ENCODE measurements at places on chromosomes 6 and 20.

DNA sequence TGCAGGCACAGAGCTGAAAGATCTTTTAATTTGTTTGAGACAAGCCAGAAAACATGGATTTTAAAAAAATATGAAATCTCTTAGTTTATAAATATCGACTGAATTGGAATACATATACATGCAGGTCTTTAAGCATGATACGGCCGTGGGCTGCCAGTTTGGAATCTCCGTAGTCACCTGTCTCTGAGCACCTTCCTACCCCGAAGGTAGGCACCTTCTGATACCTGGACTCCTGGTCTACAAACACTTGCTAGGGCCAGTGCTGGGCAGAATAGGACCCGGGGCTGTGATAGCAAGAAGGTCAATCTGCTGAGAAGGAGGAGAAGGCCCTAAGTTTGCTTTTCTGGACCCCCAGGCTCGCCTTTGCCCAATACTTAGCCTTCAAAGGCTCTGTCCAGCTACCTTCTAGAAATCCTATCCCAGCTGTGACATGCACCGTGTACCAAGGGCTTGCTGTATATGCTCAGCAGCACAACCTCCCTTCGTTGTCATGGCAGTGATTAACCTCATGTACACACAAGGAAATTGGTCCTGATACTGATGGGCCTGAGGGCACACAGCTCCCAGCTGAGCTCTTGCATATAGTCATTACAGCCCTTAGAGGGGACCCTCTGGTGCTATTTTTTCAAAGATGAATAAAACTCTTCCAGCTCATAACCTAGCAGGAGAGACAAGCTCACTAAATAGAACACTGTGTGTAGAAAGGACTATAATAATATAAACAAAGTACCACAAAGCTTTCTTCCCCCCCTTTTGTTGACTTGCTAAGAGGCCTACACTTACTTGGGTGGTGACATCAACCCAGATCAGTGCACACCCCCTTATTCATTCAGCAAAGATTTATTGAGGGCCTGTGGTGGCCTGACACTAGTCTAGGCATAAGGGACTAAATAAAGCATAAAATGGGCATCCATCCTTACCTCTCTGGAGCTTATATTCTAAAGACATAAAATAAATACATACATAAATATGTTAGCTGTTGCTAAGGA lies 17.7 kb downstream of the SNPH start:
- DNase-seq = no peak

GRCh38 chr20:25188218-25188617 lies 7.3 kb upstream of the ENTPD6 start:
- DNase-seq = no peak

- DNase-seq = no peak
These were observed 2.3 kb downstream of the POFUT1 start for GRCh38 chr20:32209850-32210605.

GRCh38 chr6:86203044-86203443 lies 560.4 kb upstream of the SYNCRIP start:
- no peak for DNase-seq

DNA sequence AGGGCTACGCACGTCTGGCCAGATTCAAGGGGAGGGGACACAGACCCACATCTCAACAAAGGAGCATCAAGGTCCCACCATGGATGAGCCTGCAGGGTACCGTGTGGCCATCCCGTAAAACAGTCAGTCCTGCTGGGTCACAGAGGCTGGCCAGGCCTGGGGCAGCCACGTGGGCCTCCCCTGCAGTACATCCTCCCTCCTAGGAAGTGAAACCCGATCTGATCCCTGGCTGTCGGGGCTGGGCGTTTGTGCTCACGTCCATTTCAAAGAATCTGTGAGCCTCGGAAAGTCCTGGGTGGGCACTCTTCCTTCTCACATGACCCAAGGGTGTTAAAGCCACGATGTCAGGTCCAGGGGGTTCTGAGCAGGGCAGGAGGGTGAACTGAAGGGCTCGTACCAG lies 14.3 kb downstream of the SULF2 start:
- no peak for DNase-seq

DNA sequence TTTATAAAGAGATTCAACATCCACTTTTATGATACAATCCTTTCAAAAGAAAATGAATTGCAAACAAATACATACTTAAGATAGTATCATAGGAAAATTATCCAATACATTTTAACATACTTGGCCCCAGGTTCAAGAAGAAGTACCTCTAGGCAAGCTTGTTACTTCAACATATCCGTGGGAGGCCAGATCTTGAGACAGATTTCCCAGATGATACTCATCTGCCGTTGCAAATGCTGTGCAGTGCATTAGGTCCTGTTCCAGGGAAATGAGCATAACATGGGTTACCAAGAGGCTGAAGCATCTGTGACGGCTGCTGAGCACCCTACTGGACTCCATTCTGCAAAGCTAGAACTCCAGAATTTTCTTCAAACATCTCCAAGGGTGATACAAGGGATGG lies 15.6 kb downstream of the RMND1 start:
- DNase-seq = no peak

DNA sequence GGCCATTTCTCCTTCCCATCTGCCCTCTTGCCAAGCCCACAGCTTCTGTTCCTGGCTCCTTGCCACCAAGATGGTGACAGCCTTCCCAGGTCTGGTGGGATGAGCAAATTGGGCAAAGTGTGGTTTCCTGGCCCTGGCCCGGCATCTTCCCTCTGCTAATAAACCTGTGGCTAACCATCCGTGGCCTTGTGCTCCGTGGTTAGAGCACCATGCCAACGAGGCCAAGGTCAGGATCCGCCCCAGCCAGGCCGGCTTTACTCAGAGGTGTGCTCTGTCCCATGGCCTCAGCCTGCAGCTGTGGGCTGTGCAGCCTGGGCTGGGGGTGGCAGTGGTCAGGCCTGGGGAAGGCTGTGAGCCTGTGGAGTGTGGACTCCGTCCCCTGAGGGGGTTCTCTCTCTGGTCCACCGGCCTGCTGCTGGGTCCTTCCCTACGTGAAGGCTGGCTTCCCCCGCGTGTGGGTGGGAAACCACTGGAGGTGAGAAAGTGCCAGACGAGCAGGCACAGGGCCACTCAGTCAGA lies 117.4 kb downstream of the VEGFA start:
- DNase-seq = no peak

- no peak for DNase-seq
These were observed 43.0 kb downstream of the PRDM1 start for GRCh38 chr6:106128981-106129781.

DNA sequence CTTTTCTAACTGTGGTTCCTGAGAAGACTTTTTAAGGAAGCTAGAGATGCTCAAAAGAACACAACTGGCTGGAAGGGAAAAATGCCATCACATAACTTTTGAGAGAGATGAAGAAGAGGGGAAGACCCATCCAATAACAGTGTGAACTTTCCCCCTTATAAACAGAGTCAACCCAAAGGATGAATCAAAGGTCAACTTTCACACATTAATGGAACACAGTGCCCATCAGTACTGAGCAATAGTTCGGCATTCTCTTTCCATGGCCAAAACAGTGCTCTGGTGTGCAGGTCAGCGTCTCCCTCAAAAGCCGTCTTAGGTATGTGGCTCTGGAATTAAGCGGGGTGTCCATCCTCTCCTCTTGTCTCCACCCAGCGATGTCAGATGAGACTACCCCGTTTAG lies 130.4 kb downstream of the GJA10 start:
- DNase-seq = no peak

DNA sequence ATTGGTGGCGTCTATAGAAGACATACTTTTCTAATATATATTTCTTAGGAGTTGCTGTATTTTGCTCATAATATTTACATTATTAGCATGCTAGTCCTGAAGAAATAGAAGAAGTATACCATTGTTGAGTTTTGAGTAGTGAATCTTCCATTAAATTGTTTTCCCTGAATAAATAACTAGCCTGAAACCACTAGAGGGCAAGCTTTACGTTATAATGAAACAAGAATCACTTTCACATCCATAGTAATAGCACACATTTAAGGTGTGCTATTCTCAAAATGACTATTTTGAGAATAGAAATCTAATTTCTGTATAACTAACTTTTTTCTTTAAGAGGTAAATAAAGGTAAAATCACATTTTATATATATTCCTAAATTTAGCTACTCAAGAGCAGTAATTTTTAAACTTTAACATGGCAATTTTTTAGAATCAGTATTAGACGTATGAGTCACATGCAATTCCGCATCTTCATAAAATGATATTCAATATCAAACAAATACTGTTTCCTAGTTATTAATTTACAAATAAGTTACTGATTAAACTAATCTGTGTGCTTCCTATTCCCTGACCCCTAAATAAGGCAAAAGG lies 213.2 kb upstream of the MANEA start:
- no peak for DNase-seq

DNA sequence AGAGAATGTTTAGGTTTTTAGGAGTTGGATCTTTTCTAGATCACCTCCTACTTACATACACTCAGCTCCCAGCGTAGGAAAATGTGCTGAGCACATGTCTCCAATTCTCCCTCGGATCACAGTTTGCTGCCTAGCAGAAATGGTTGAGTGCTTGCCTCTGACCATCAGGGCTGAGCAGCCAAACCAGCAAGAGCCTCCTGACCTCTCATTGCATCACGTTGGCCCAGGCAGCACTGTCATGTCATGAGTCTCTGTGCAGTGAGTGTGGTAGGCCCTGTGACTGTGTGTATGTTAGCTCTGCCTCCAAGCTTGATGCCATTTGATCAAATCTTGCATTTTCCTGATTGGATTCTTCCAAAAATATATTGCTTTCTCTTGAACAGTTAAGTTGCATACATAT lies 112.0 kb downstream of the LRRC1 start:
- DNase-seq = no peak

DNA sequence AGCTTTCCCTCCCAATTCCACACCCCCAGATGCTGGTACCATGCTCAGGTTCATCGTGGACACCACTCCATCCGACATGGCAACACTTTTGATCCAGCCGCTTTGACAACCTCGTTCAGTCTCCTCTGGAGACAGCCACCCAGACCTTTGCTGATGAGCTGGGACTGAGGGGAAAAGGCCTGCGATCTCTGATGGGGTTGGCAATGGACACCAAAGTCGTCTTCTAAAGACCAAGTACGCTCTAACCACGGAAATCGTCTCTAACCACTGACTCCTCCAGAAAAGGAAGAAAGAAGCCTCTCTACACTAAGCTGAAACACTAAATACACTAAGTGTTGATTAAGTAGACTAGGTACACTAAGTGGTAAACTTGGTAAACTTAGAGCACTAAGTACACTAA lies 26.1 kb upstream of the HLA-E start:
- no peak for DNase-seq

GRCh38 chr6:44258325-44258863 lies 1.1 kb upstream of the SLC35B2 start:
- DNase-seq = no peak

DNA sequence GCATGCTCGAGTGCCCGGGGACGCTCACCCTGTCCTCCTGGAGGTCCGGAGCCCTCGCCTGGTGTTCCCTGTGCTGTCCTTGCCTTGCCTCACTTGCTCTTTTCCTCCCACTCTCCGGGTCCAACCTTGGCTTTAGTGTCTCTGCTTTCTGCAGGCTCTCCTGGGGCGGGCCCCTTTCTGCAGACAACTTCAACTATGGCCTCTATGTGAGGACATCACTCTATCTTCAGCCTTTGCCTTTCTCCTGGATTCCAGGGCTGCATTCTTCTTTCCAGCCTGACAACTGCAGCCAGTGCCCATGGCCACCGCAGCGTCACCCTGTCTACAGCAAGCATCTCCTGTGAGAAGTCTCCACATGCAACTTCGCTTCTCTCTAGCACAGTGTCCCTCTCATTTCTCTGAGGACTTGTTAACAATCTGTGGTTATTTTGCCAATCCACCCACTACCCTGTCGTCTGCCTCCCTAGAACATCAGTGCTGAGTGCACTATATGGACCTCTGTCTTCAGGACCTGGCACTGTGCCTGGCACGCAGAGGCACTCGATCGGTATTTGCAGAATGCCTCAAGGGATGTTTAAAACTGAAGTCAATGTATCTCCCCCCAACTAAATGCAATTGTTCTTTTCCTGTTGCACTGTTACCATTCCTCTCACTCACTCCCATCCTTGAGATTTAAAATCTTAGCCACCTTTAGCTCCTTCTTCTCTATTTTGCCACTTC lies 35.9 kb downstream of the FOXC1 start:
- DNase-seq = no peak

DNA sequence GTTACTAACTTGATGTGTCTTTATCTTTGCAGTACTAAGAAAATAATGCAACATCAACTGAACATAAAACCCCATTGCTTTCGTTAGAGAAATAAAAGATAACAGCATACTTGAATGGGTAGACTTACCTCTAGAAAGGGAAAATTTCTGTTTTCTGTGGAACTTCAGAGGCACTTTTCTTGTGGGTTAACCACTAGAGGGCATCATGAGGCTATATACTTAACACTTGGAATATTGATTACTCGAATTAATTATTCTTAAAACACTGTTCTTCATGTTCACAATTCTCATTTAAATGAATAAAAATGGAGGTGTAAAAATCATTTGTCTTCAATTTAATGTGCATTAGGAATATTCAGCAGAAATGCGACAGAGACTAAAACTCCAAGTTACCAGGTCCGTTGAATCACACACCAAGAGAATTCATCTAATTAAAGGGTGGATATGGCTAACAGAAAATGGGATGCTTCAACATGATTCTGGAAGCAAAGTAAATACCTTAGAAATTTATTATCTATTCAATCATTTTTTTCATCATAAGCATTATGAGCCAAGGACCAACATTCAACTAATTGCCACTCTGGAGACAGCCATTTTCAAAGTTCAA lies 330.8 kb upstream of the PREP start:
- no peak for DNase-seq

DNA sequence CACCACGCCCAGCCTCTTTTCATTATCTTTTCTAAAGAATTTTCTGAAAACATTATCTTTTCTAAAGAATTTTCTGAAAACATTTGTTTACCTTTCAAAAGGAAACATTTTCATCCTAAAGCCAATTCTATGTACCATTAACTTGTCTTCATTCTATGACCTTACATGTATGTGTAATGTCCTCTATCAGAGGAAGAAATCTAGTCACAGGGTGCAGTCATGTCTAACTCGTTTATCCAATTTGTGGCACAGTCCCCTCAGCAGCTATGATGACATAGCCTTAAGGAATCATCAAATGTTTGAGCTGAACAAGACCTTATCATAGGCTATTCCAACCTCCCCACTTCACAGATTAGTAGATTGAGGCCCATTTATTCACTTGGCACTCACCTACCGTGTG lies 21.5 kb upstream of the SPTLC3 start:
- no peak for DNase-seq

- DNase-seq = no peak
These were observed 817 bp upstream of the SLCO4A1 start for GRCh38 chr20:62641321-62642050.

DNA sequence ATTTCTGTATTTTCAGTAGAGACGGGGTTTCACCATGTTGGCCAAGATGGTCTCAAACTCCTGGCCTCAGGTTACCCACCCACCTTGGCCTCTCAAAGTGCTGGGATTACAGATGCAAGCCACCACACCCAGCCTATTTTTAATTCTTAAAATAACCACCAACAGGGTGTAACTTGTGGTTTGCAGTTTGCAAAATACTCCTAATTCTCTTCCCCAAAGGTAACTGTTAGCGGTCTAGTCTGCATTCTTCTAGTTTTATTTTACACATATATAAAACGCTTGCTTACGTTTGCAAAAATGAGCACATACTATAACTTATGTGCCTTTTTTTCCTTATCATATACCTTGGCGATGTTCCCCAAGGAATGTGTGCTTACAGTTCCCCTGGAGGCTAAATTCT lies 25.6 kb upstream of the CHMP4B start:
- no peak for DNase-seq

All from stimulated activated CD4-positive, alpha-beta T cell treated with anti-CD3 and anti-CD28 coated beads, Interleukin-4, amount 100 ng/mL, for 1 hour (primary cell).